ENCODE measurements at places on chromosomes 2 and 18.

GRCh38 chr2:99569386-99569785 lies 79.6 kb upstream of the REV1 start:
- DNase-seq: no peak

DNA sequence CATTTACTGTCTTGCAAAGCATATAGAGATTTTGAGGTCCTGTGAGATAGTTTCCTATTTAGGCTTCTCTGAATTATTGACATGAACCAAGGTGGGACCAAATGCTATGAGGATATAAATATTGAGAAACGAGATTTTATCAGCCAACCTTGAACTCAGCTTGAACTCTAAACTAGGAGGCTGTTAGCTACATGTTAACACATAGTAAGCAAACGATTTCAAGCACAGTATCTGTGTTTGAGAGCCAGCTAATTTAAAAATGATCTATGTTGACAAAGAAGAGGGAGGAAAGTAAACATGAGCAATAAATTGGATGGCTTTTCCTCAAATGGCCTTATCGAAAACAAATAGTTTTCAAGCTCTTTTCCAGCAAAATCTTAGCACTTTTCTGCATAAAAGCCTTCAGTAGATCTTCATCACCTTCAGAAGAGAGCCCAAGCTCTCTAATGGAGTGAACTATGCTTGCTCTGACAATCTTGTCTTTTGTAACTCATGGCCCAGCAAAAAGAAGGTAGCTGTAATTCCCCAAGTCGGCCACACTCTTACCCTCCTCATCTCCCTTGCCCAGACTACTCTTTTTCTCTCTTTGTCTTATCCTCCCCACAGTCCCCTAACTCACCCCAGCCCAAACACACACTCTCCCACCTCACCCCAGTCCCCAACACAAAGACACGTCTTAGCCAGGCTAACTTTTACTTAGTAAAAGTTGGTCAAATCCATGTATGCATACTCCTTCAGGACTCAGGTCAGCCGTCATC lies 14.7 kb downstream of the CD28 start:
- DNase-seq: no peak

GRCh38 chr2:173999724-174000123 lies 34.6 kb upstream of the SP3 start:
- DNase-seq: no peak

DNA sequence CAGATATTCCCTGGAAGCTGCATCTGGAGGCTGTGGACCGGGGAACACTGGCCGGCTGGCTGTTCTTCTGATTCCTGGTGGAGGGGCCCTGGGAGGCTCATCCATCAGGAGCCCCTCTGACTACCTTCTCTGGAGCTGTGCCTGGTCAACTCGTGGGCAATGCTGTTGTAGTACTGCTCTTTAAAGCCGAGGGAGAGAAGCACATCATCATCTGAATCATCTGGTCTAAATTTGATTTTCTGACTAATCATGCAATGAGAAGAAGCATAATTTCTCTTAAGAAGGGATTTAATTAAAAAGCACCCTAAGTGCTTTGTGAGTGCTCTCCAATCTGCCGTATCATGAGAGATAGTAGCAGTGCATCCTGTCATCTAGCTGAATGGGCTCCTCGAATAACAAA lies 229.5 kb downstream of the FHOD3 start:
- no peak for DNase-seq

DNA sequence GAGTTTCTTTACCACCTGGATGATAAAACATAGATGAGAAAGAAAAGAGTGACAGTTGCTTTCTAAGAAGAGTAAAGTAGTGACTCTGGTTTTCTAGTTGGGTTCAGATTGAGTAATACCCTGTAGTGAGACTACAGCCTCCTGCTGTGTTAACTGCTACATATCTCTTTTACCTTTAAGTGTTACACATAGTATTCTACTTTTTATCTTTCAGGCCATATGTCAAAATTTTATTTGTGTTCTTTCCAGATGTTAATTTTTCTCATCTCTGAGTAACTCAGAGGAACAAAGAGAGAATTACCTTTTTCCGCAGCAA lies 348.2 kb downstream of the CTNNA2 start:
- DNase-seq: no peak

- DNase-seq: no peak
These were observed 608.0 kb downstream of the SUCLG1 start for GRCh38 chr2:83851066-83851465.

DNA sequence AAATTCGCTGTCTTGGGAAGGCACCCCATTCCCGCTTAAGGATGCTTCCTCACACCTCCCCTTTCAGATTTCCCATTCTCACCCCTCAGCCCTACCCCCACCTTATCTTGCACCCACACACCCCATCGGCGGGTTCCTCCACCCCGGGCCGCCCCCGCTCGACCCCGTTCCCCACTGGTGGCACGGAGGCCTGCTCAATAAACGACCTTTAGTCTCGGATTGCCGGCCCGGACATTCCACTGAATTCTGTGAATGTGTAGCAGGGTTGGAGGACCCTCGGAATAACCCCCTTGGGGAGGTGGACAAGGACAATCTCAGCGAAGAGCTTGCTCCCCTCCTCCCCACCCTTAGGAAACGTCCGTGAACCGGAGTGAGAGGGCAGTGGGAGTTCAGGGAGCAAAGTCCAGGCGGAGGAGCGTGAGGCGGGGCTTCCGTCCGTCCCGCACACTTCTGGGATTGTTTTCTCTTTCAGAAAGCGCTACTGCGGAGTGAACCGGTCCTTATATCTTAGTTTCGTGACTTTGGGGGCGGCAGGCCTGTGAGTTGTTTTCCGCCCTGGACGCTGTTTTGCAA lies 2.8 kb upstream of the LBX2 start:
- DNase-seq: no peak

DNA sequence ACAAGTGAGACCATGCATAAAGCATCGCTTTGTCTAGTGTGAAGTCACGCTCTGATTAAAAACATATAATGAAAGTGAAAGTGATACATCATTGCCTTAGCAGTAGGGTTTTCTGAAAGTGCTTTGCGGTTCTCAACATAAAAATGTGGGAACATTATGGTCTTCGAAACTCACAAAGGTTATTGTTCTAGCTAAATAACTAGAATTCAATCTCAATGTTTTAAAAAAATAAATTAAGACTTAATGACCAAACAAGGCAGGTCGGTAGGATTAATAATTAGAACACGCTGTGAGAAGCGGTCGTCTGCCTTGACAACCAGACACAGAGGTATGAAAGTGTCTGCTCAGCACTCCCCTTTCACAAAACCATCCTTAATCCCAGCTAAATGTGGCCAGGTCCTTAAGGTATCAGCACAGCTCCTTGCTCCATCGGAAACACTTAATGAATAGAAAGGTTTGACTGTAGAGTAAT lies 42.2 kb downstream of the KLHL14 start:
- no peak for DNase-seq

DNA sequence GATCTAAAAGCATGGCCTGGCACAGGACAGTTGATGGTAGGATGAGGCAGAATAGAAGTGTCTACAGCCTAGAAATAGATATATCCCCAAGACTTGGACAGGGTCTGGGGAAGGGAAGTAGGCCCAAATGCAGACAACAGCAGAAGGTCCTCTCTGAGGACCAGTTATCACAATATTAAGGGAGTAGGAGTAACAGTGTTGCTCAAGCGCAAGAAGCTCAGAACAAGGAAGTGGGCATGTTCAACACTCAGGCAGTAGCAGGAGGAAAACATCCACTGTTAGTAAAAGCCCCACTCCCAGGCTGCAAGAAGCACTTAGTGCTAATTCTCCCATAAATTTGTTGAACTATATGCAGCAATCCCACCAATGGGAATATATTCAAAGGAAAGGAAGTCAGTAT lies 314.7 kb downstream of the METTL4 start:
- DNase-seq: no peak

DNA sequence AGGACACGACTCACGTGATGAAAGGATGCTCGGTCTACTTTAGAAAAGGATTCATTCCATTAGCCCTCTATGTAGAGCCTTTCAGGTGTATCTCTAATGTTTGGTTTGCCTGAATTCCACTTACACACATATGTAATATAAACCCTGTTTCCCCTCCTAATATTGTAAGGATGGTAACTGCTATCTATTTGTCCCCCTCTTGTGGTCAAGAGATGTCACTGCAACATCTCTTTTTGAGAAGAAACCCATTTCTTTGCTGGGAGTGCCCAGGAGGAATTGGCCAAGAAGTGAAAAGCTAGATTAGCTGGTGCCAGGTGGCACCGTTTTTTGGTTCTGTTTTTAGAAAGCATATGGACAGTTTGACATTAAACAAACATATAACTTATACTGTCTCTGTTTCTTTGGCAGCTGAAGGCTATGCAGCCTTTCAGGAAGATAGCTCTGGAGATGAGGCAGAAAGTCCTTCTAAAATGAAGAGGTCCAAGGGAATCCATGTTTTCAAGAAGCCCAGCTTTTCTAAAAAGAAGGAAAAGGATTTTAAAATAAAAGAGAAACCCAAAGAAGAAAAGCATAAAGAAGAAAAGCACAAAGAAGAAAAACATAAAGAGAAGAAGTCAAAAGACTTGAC lies 41.2 kb downstream of the RALBP1 start:
- DNase-seq: no peak

DNA sequence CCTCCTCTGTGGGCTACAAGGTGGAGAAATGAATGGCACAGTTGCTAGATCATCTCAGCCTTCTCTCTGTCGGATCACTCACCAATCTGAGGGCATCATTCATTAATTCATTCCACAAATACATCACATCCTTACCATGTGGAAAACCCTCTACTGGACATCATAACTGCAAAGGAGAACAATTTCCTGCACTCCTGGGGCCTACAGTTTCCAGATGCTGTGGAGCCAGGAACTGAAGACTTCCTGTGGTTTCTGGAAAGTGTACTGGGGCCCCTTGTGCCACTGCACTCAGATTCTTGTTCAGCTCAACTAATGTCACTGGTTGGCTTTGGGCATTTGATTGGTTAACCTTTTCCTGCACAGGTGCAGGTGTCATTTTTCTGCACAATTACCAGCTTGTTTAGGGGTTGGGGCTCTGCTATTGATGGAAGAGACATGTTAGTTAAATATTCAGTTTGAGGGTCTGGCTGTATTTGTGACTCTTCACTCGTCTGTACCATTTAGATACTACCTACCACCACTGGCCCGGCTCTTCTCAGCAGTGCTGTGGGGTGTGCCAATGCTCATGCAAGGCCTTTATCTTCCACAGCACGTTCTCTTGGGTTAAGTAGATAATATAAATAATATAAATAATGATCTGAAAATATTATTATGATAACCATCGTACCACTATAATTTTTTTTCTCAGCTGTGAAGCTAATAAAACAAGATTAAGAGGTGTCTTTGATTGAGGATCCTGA lies 427.3 kb downstream of the TSN start:
- no peak for DNase-seq

- no peak for DNase-seq
These were observed 55.1 kb downstream of the DGKD start for GRCh38 chr2:233409286-233409991.

- DNase-seq: no peak
These were observed 155.0 kb downstream of the TTC32 start for GRCh38 chr2:19746611-19747309.

GRCh38 chr2:15050483-15050882 lies 418.0 kb downstream of the LRATD1 start:
- no peak for DNase-seq

DNA sequence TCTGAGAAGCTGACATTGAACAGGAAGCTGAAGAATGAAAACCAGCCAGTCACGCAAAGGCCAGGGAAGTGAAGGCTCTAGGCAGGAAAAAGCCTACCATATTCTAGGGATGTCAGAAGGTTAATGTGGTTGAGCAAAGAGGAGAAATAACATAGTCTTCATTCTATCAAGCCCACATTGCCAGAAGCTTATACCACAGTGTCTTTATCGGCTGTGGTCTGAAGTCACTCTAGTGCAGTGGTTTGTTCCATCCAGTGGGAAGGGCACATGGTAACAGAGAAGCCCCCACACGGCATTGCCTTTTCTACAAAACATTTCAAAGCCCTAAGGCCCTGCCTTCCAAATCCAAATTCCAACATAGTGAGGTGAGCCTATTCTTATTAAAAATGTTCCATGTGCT lies 311.3 kb downstream of the TNS1 start:
- no peak for DNase-seq

DNA sequence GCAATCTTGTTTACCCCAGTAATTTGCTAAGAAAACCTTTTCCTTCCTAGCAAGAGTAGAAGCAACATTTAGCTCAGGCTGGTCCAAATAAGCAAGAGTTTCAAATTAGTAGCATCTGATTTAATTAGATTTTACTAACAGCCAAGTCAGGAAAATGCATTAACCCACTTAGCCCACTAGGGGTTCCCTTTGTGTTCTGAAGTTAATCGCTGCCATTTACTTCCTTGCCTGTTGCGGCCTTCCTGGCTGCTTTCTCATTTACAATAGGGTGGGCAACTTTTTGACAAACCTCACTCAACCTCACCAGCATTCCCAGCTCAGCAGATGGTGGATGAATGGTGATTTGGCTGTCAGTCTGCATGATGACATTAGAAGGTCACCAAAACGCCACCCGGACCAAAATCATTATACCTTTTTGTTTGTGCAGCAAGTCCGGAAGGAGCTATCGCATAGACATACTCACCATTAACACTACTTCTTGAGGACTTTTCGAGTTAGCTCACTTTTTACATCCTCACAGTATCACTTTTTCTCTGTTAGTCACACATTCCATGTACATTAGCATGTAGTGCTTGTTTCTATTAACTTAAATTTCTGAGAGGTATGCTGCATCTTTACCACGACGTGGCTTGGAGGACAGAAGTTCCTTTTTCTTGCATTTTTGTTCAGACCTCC lies 101.5 kb upstream of the SETBP1 start:
- no peak for DNase-seq

GRCh38 chr18:12656605-12656937 lies 1.3 kb downstream of the SPIRE1 start:
- DNase-seq: no peak

- no peak for DNase-seq
These were observed 31.5 kb downstream of the CPO start for GRCh38 chr2:206970589-206971360.

DNA sequence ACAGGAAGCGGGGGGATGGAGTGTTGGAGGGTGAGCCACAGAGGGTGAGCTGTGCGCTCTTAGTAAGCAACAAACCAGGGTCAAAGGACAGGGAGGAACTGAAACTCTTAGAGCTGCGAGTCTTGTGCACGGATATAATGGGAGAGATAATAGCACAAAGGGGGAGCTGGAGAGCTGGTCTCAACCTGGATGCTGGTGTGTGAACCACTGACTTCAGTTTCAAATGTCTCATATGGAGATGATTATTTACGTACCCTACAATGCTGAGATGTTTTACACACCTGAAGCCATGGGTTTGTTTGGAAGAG lies 35.9 kb downstream of the PTGR3 start:
- DNase-seq: no peak

DNA sequence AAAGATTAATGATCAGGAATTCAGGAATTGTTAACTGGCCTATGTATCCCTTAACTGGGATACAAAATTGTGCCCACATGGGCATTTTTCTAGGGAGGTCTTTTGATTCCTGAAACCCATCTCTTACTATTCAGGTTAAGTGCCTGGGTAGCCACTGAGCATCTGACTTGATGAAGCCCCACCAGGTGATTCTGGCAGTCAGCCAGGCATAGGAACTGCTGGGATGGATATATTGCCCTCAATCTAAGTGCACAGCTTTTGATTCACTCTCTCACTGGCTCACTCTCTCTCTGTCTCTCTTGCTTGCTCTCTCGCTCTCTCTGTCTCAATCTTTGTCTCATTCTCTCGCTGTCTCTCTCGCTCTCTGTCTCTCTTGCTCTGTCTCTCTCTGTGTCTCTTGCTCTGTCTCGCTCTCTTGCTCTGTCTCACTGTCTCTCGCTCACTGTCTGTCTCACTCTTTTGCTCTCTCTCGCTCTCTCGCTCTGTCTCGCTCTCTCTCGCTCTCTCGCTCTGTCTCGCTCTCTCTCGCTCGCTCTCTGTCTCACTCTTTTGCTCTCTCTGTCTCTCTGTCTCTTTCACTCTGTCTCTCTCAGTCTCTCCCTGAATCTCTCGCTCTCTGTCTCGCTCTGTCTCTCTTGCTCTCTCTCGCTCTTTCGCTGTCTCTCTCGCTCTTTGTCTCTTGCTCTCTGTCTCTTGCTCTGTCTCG lies 22.3 kb downstream of the INPP1 start:
- DNase-seq: no peak

All from C1 segment of cervical spinal cord (tissue), 14 donors.